SK-N-SH treated with all-trans-retinoic acid at 6 μM for 48 hours (cell line): ENCODE measurements at places on chromosomes 1 and 21.

DNA sequence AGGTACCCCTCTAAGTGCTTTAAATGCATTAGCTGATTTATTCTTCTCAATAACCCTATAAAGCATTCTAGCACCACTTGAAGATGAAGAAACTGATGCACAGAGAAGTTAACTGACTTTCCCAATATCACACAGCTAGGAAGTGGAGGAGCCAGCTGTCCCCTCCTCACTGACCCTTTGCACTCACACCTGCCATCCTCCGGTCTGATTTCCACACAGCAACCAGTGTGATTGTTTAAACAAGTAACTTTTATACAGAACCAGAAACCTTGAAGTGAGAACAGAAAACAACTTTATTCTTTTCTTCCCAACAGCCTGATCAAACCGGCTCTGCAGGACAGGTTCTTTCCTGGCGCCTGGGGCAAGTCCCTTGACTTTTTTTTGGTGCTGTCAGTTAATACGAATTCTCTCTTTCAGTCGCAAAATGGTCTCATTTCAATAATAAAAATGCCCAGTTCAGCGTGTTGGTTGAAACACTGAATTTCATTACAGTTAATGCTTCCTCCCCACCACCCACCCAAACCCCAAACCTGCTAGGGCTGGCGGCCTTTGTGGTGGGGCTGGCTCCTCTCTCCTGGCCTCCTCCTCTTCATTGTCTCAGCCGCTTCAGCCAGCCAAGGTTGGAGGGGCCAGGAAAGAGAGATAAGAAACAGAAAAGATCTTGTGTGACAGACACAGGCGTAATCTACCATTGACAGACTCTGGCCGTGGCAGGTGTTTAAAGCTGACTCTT is 26.4 kb upstream of the EEIG2 start:
- ATAC-seq: no peak

GRCh38 chr1:197424380-197424779 is 156.3 kb downstream of the CRB1 start:
- ATAC-seq: no peak

GRCh38 chr1:36570478-36571060 is 87.9 kb upstream of the CSF3R start:
- no peak for ATAC-seq

- no peak for ATAC-seq
Measured at GRCh38 chr1:100924212-100924611, 28.3 kb downstream of the SLC30A7 start.

- no peak for ATAC-seq
Measured at GRCh38 chr1:67635055-67635809, 49.8 kb upstream of the GADD45A start.

DNA sequence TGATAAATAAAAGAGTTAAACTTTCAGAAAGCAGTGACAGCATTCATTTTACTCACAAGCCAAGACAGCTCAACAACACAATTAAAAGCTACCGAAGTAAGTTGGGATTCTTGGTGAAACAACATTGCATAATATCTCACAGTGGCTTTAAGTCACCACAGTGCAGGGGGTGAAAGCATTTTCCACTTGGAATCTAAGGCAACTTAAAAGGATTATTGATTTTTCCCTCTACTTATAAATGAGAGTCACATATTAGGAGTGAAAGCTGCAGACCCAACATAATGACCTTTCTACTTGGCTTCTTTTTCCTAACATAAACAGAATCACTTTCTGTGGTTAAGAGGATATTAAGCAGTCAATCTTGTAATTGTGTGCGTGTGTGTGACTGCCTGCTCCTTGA is 536.6 kb upstream of the CXADR start:
- no peak for ATAC-seq

DNA sequence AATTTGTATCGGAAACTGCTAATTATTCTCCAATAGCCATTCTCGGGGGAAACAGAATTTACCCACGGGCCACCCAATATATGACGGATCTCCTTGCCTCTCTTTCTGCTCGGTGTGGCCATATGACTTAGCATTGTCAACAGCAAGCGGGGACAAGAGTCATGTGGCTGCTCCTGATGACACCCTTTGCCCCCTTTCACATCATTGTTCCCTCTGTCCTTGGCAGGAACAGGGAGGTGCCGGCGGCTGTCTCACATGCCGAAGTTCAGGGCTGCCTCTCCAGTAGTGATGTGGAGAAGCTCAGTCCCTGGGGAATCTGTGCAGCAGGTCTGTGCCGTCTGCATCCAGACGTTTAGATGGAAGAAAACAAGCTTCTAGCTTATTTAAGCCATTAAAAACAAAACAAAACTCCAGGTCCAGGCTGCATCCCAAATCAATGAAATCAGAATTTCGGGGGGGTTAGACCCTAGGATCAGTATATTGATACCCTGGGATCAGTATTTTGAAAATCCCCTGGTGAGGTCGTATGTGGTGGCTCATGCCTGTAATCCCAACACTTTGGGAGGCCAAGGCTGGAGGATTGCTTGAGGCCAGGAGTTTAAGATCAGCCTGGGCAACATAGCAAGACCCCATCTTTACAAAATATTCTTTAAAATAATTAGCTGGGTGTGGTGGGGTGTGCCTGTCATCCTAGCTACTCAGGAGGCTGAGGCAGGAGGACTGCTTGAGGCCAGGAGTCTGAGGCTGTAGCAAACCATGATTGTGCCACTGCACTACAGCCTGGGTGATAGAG is 10.8 kb downstream of the MYOM3 start:
- no peak for ATAC-seq

DNA sequence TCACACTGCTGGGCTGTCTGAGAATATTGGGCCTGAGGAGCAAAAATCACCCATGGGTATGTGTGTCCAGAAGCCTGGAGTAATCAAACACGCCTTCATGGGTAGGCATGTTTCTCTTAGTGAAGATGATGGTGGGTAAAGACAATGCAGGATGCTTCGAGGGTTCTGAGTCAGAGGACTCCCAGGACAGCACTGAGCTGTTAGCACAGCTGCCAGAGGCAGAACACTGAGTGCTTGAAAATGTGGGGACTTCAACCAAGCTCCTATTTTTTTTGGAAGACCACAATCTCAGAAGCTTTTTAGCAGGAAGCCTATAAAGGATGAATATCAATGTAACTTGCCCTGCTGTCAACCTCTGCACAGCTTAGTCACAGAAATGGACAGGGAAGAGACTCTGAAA is 7.9 kb upstream of the NT5C1A start:
- ATAC-seq: no peak

- no peak for ATAC-seq
Measured at GRCh38 chr1:60621368-60621851, 461.0 kb upstream of the NFIA start.

GRCh38 chr1:177848577-177848976 is 121.3 kb downstream of the SEC16B start:
- no peak for ATAC-seq

GRCh38 chr1:17802945-17803344 is 47.8 kb downstream of the ACTL8 start:
- ATAC-seq: no peak
